ENCODE measurements at places on chromosomes 7 and 10. TPM values are rescaled to one million over a fixed set of nuclear protein-coding genes. Genes with fewer than 3 reads are reported as not detected.

DNA sequence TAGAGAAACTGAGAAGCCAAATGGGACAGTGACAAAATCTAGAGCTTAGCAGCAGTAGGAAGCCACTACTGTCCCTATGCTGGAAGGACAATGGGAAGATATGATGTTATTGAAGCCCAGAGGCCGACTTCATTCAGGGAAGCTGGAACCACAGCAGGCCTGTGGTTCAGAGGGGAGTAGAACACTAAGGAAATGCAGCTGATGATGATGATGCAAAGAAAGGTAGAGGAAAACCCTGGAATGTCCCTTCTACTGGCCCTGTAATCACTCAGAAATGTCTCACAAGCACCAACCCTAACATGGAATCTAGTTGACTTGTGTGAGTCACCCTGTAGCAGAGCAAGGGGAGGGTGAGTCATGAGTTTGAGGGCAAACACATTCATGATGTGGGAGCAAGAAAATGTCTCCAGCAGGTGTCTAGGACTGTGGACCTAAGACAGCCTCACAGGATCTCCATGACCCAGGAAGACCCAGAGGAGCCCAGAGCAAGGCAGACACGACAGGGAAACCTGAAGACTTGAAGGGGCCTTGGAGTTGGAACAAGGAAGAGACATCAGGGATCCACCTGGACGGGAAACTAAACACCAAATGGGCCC lies 37.0 kb upstream of the LRRC17 start:
- peaks cover 55% of the 10 kb centered on the region for H3K4me1 ChIP-seq
- no peak overlapping the region for H3K4me3 ChIP-seq
- H3K27ac ChIP-seq, result peak overlapping the region; percentile 96
- H3K36me3 ChIP-seq, result peaks cover 6% of the 10 kb centered on the region
- no peaks in the 10 kb centered on the region for H3K27me3 ChIP-seq

DNA sequence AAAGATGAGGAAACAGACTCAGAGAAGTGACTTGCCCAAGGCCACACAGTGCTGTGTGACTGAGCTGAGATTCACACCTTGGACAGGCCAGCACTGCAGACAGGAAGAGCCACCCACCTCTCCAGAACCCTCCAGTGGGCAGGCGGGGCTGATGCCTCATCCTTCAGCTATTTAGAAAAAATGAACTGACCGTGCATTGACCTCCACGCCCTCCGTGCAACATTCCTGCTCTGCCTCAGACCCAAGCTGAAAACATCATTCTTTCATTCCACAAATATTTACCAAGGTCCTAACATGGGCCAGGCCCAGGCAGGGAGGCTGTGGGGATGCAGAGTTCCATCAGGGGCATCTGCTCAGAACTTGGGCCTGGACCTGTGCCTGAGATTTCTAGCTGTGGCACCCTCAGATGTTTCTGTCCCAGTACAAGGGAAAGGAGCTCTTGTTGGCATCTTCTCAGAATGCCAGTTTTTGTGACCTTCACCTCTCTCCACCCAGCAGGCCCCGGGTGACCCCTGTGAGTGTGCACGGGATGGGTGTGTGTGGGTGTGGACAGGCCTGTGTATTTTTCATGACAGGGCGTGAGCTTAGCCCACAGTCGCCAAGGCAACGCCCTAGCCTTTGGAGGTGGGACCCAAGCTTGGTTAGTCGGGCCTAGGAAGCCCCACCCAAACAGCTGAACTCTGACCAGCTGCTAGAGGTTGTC lies 6.5 kb downstream of the VSIR start:
- peaks cover 3% of the 10 kb centered on the region for H3K27me3 ChIP-seq
- DNase-seq, result peak; percentile 59
- H3K4me3 ChIP-seq, result no peak overlapping the region

GRCh38 chr10:117165538-117166417 lies 27.7 kb upstream of the VAX1 start:
- H3K36me3 ChIP-seq, result no peaks in the 10 kb centered on the region
- H3K27me3 ChIP-seq, result peaks cover 76% of the 10 kb centered on the region
- H3K4me1 ChIP-seq, result peaks cover 22% of the 10 kb centered on the region

DNA sequence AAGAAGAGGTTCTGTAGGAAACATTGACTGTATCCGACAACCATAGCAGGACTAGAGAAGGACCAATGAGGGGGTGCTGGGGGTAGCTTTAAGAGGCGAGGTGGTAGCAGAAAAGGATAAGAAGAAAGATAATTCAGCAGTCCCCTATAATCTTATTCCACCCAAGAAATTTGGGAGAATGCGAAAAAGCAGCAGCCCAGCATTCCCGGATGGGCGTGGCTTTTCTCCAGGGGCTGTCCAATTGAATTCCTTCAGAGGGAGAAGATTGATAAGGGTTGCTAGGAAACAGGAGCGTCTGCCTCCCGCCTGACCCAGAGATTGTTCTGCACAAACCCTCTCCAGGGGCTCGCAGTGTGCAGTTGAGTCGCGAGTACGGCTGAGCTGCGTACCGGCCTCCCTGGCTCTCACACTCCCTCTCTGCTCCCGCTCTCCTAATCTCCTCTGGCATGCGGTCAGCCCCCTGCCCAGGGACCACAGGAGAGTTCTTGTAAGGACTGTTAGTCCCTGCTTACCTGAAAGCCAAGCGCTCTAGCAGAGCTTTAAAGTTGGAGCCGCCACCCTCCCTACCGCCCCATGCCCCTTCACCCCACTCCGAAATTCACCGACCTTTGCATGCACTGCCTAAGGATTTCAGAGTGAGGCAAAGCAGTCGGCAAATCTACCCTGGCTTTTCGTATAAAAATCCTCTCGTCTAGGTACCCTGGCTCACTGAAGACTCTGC lies at the start of gene GRM3:
Gene GRM3, plus strand, starts transcription at position 349 of the 721 bp plus-strand sequence. CDS start 121,237 bp downstream, outside the sequence.
- no peak within 1 kb of the TSS for H3K27ac ChIP-seq
- H3K36me3 ChIP-seq, result no peaks in the 10 kb centered on the region
- peak within 1 kb of the TSS; percentile 66 for H3K4me3 ChIP-seq

GRCh38 chr7:160958-161725 lies 31.2 kb upstream of the FAM20C start:
- peak; percentile 59 for DNase-seq
- H3K27ac ChIP-seq, result no peak overlapping the region
- H3K36me3 ChIP-seq, result no peaks in the 10 kb centered on the region
- H3K4me3 ChIP-seq, result no peak overlapping the region
- H3K4me1 ChIP-seq, result peaks cover under 1% of the 10 kb centered on the region
- peaks cover 11% of the 10 kb centered on the region for H3K27me3 ChIP-seq

DNA sequence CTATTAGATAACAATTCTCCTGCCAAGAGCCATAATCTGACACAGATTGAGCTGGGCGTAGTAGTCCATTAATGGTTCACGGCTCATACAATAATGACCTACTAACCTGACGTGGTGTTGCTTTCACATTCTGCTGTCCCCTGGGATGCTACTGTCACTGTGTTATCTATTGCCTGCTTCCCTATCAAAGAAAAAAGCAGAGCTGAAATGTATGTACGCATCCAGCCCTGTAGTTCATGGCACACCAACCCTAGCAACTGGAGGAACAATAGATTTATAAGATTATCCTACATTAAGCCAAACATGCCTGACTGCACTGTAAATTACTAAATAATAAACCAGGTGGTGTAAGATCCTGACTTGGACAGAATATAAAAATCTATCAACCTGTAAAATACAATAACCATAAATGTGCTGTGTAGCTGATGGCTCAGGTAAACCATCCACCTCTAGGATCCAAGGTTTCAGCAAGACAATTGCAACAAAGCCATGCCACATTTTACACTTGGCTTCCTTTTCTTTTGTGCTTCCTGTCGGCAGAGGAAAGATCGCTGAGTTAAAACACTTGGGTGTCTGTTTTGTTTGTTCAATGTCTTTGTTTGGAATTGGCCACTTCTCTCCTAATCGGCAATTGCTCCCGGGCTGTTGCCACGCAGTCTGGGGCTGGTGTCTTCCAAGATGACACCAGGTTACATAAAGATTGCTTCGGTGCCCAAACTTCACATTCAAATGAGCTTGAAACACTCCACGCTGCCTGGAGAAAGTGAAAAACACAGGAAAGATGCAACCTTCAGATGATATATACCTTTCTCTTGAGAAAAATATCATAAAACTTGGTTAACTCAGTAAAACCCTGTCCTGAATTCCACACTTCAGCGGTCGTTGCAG lies 143.9 kb upstream of the MGMT start:
- no peaks in the 10 kb centered on the region for H3K36me3 ChIP-seq
- H3K4me1 ChIP-seq, result no peaks in the 10 kb centered on the region
- peaks cover 8% of the 10 kb centered on the region for H3K27me3 ChIP-seq
- no peak overlapping the region for H3K27ac ChIP-seq
- no peak overlapping the region for H3K4me3 ChIP-seq

DNA sequence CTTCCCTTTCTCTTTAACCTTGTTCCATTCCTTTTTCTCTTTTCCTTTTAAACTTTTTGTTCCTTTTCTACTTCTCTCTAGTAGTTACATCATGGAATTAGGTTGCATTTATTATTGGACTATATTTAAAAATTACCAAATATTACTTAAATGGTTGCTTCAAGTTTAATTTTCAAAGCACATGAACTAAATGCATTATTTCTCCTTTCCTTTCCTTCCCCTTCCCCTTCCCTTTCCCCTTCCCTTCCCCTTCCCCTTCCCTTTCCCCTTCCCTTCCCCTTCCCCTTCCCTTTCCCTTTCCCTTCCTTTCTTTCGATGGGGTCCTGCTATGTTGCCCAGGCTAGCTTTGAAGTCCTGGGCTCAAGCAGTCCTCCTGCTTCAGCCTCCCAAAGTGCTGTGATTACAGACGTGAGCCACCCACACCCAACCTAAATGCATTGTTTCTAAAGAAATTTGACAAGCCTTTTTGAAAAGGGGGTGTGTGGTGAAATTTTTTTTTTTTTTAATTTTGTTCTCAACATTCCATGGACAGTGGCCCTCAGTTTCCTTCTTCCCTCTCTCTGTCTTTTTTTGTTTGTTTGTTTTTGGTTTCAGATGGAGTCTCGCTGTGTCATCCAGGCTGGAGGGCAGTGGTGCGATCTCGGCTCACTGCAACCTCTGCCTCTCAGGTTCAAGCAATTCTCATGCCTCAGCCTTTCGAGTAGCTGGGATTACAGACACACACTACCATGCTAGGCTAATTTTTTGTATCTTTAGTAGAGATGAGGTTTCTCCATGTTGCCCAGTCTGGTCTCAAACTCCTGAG lies 31.2 kb downstream of the TMEM60 start:
- no peak overlapping the region for H3K4me3 ChIP-seq
- peaks cover 12% of the 10 kb centered on the region for H3K4me1 ChIP-seq
- peaks cover 3% of the 10 kb centered on the region for H3K36me3 ChIP-seq
- H3K27me3 ChIP-seq, result no peaks in the 10 kb centered on the region

DNA sequence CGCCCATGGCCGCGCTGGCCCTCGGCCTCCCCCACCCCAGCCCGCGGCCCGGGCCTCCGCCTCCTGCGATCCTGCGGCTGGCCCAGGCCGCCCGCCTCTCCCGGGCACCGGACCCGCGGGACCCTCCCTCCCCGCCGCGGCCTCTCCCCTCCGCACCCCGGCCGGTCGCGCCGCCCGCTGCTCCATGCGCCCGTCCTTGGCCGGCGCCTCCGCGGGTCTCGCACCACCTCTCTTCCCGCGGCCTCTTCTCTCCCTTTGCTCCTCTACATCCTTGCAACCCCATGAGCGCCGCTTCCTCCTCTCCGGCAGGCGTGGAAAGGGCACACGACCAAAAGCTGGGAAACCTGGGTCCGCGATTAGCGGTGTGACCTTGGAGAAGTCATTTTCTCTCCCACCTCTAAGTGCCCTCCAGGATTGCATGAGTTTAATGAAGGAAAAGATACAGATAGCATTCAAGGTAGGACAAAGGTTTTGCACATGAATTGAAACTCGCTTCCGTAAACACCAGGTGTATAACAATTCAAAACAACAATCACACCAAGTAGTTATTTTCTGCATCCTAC lies 448 bp upstream of the SRPK2 start:
- peaks cover 14% of the 10 kb centered on the region for H3K4me1 ChIP-seq
- H3K27me3 ChIP-seq, result no peaks in the 10 kb centered on the region
- DNase-seq, result no peak
- peak overlapping the region; percentile 79 for H3K27ac ChIP-seq
- peak overlapping the region; percentile 83 for H3K4me3 ChIP-seq

- peaks cover 17% of the 10 kb centered on the region for H3K4me1 ChIP-seq
- H3K4me3 ChIP-seq, result no peak overlapping the region
- no peaks in the 10 kb centered on the region for H3K27me3 ChIP-seq
- H3K36me3 ChIP-seq, result peaks cover 43% of the 10 kb centered on the region
- no peak for DNase-seq
- H3K27ac ChIP-seq, result no peak overlapping the region
Observed at GRCh38 chr10:103072891-103073290, 120.2 kb downstream of the NT5C2 start.

GRCh38 chr7:4720225-4720624 lies 38.1 kb downstream of the FOXK1 start:
- peaks cover 11% of the 10 kb centered on the region for H3K36me3 ChIP-seq
- peaks cover 55% of the 10 kb centered on the region for H3K4me1 ChIP-seq
- peak overlapping the region; percentile 1 for H3K27ac ChIP-seq
- no peak overlapping the region for H3K4me3 ChIP-seq

DNA sequence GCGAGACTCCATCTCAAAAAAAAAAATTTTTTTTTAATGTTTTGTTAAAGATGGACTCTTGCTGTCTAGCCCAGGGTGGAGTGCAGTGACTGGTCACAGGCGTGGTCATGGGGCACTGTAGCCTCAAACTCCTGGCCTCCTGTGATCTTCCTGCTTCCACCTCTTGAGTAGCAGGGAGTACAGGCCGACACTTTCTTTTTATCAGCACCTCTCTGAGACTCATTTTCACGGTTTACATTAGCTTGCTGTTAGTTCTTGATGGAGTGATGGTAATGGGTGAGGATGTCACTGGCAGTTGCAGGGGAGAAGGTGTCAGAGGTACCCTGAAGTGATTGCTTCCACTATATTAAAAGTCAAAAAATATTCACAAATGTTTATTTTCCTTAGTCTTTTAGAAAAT lies 95.3 kb upstream of the MTPN start:
- H3K4me3 ChIP-seq, result no peak overlapping the region
- H3K4me1 ChIP-seq, result no peaks in the 10 kb centered on the region
- H3K36me3 ChIP-seq, result no peaks in the 10 kb centered on the region
- DNase-seq, result no peak
- no peak overlapping the region for H3K27ac ChIP-seq

GRCh38 chr7:94344826-94345225 lies 49.9 kb upstream of the COL1A2 start:
- peak overlapping the region; percentile 54 for H3K27ac ChIP-seq
- H3K4me3 ChIP-seq, result no peak overlapping the region
- no peak for DNase-seq

GRCh38 chr7:24913801-24914464 lies 66.0 kb downstream of the OSBPL3 start:
- no peaks in the 10 kb centered on the region for H3K36me3 ChIP-seq
- no peaks in the 10 kb centered on the region for H3K27me3 ChIP-seq
- peaks cover 6% of the 10 kb centered on the region for H3K4me1 ChIP-seq
- no peak overlapping the region for H3K27ac ChIP-seq
- DNase-seq, result no peak

- H3K27ac ChIP-seq, result peak overlapping the region; percentile 59
- DNase-seq, result no peak
- H3K36me3 ChIP-seq, result no peaks in the 10 kb centered on the region
- peak overlapping the region; percentile 16 for H3K4me3 ChIP-seq
Observed at GRCh38 chr10:21372651-21373410, 152.7 kb downstream of the SKIDA1 start.

GRCh38 chr10:123538401-123539320 lies 127.5 kb upstream of the GPR26 start:
- no peaks in the 10 kb centered on the region for H3K36me3 ChIP-seq
- H3K4me1 ChIP-seq, result no peaks in the 10 kb centered on the region
- H3K27me3 ChIP-seq, result peaks cover 3% of the 10 kb centered on the region
- H3K27ac ChIP-seq, result no peak overlapping the region
- no peak for DNase-seq

Gene TAS2R3
- not detected for total RNA-seq

Gene TMEM248
- 83.0 TPM for total RNA-seq

Gene CALML3
- total RNA-seq, result not detected

Gene CALD1
- total RNA-seq, result 1,623 TPM

Gene LIPJ
- total RNA-seq, result not detected

All from chondrocyte (in vitro differentiated cells).